ENCODE measurements at places on chromosomes 2 and 18.

- peaks cover 6% of the 10 kb centered on the region for H3K27me3 ChIP-seq
- no peaks in the 10 kb centered on the region for H3K4me1 ChIP-seq
- no peak overlapping the region for H3K4me3 ChIP-seq
Measured at GRCh38 chr2:16034151-16034974, 94.0 kb downstream of the MYCN start.

- no peaks in the 10 kb centered on the region for H3K4me1 ChIP-seq
- no peaks in the 10 kb centered on the region for H3K27me3 ChIP-seq
- no peaks in the 10 kb centered on the region for H3K36me3 ChIP-seq
Measured at GRCh38 chr2:58976375-58977071, 735.4 kb upstream of the FANCL start.

DNA sequence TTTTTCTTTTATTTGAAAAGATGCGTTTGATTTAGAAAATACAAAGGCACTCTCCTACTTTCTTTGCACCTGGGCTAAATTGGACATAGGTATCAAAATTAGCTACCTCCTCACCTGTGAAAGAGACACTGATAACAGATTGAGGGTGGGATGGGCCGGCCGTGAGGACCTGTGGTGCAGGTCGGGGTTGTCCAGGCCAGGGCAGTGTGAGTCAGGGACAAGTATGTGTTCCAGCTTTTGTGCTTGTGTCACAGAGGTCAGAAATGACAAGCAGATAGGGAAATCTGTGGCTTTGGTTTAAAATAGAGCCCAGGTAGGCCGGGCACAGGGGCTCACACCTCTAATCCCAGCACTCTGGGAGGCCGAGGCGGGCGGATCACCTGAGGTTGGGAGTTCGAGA, 22.6 kb downstream of the MYL12B start:
- H3K36me3 ChIP-seq = no peaks in the 10 kb centered on the region
- H3K27ac ChIP-seq = no peak overlapping the region
- H3K4me3 ChIP-seq = no peak overlapping the region
- H3K4me1 ChIP-seq = peaks cover 13% of the 10 kb centered on the region
- no peak for DNase-seq
- H3K27me3 ChIP-seq = no peaks in the 10 kb centered on the region

DNA sequence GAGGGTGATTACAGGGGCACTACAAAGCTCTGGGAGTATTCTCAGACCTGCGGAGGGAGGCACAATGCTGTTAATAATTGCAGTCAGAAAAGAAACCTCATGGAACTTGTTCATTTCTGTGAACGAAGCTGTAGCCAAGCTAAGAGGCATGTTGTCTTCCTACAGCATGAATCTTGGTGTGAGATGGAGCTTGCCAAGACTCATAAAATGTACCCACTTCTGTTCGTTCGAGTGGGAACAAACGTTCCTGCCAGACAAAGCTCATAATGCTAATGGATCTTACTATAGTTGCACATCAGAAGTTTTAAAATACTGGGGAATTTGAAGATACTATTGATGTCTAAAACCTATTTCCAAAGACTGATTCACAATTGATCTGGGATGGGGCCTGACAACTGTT, 489.1 kb downstream of the ZEB2 start:
- no peak overlapping the region for H3K4me3 ChIP-seq
- no peaks in the 10 kb centered on the region for H3K4me1 ChIP-seq
- no peaks in the 10 kb centered on the region for H3K27me3 ChIP-seq
- no peaks in the 10 kb centered on the region for H3K36me3 ChIP-seq
- H3K27ac ChIP-seq = no peak overlapping the region
- DNase-seq = no peak

DNA sequence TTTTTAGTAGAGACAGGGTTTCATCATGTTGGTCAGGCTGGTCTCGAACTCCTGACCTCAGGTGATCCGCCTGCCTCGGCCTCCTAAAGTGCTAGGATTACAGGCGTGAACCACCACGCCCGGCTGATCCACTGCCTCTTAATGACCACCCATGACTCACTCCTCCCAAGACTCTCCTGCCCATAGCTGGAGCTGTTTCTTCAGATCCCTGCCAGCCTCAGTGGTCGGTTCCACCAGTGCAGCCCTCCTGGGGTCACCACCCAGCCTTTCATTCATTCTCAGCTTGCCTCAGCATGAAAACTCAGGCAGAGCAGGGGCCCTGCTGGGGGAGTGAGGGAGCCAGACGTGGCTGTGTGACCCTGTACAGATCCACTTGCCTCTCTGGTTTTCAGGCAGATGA, 12.5 kb downstream of the KCNIP3 start:
- no peak overlapping the region for H3K4me3 ChIP-seq
- no peaks in the 10 kb centered on the region for H3K4me1 ChIP-seq
- DNase-seq = no peak
- H3K27ac ChIP-seq = no peak overlapping the region
- no peaks in the 10 kb centered on the region for H3K36me3 ChIP-seq

DNA sequence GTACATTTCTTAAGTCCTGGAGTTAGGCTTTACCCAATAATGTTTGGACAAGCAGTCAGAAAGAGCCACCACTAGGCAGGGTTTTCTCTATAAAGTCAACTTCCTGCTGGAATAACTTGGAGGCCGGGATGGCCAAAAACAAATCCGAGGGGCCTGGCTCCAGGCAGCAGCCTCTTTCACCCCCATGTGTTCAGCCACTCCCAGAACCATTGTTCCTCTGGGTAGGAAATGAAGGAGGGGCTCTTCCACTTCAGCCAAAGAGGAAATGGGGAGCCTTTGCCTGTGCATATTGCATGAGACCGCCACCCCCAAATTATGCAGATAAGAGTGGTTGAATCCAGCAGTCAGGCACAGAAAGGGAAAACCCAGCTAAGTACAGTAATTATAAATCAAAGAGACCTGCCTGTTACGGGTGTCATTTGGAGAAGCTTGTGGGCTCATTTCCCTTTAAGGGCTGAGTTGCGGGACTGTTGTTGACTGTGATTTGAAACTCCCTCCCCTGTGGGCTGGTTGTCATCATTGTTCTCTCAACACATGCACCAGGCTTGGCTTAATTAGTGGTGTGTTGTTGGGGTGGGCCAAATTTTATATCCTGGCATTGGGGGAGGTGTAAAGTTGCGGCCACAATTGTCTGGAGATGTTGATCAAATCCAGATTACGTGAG, 212.8 kb upstream of the SOX11 start:
- H3K4me3 ChIP-seq = no peak overlapping the region
- H3K27me3 ChIP-seq = no peaks in the 10 kb centered on the region
- H3K36me3 ChIP-seq = no peaks in the 10 kb centered on the region
- H3K27ac ChIP-seq = no peak overlapping the region
- peaks cover 20% of the 10 kb centered on the region for H3K4me1 ChIP-seq

- H3K36me3 ChIP-seq = no peaks in the 10 kb centered on the region
- no peak for DNase-seq
- no peaks in the 10 kb centered on the region for H3K27me3 ChIP-seq
Measured at GRCh38 chr2:1976112-1976511, 231.8 kb upstream of the PXDN start.

- no peak for DNase-seq
- H3K36me3 ChIP-seq = no peaks in the 10 kb centered on the region
- H3K4me1 ChIP-seq = peaks cover 16% of the 10 kb centered on the region
- H3K27me3 ChIP-seq = no peaks in the 10 kb centered on the region
- H3K4me3 ChIP-seq = no peak overlapping the region
- no peak overlapping the region for H3K27ac ChIP-seq
Measured at GRCh38 chr2:173524256-173524955, 169.7 kb downstream of the CDCA7 start.
